ENCODE measurements at places on chromosomes 16 and 17. TPM values are rescaled to one million over a fixed set of nuclear protein-coding genes. Genes with fewer than 3 reads are reported as not detected.

- no peak overlapping the region for H3K27ac ChIP-seq
- H3K36me3 ChIP-seq = peaks cover 5% of the 10 kb centered on the region
- H3K27me3 ChIP-seq = no peaks in the 10 kb centered on the region
- DNase-seq = no peak
These were observed 387.4 kb downstream of the CPPED1 start for GRCh38 chr16:12416136-12416787.

DNA sequence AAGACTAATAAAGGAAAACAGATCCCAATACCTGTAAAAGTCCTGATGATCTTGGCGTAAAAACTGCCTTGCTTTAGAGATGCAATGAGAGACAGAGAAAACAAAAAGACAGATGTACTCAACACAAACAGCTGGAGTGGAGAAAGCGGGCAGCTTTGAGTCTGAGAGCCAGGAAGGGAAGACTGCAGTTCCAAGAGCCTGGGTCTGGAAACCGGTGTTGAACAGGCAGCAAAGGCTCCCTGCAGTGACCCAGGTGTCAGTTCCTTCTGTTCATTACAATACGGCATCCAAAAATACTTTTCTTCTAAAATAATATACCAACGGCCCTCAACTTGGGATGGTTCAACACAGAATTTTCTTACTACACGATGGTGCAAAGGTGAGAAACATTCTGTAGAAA is 29.6 kb downstream of the VPS53 start:
- DNase-seq = no peak
- H3K36me3 ChIP-seq = peaks cover 12% of the 10 kb centered on the region
- no peaks in the 10 kb centered on the region for H3K27me3 ChIP-seq
- H3K27ac ChIP-seq = no peak overlapping the region
- no peak overlapping the region for H3K4me3 ChIP-seq

YPEL3 gene
- 154 TPM for total RNA-seq

- DNase-seq = no peak
- H3K36me3 ChIP-seq = no peaks in the 10 kb centered on the region
- H3K4me1 ChIP-seq = no peaks in the 10 kb centered on the region
- peaks cover 2% of the 10 kb centered on the region for H3K27me3 ChIP-seq
- H3K4me3 ChIP-seq = no peak overlapping the region
These were observed 28.8 kb downstream of the CACNA1H start for GRCh38 chr16:1181404-1182315.

OMG gene
- total RNA-seq = 0.44 TPM

TRIM65 gene
- 9.9 TPM for total RNA-seq

DNA sequence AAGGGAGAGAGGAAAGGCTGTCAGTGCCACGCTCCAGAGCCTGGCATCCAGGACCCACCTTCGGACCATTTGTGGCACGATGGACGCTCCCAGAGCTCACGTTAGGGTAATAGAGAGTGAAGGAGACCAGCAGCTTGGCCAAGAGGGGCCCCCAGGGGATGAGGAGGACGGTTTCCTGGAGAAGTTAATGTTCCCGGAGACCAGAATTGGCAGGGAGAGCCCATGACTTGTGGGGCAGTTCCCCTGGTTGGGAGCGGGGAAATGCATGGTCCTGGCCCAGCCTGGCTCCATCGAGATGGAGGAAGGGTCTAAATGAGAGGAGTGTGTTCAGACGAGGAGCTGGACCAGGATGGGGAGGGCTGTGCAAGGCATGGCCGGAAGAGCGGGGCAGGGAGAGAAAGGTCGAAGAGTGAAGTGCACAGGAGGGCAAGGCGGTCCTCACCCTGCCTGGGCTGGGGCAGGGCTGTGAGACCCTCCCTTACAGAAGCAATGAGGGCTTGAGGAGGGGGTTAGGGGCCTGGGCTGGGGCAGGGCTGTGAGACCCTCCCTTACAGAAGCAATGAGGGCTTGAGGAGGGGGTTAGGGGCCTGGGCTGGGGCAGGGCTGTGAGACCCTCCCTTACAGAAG is 2.9 kb upstream of the HIC1 start:
- no peak for DNase-seq
- H3K4me1 ChIP-seq = peaks cover 63% of the 10 kb centered on the region
- peaks cover 11% of the 10 kb centered on the region for H3K27me3 ChIP-seq
- H3K27ac ChIP-seq = no peak overlapping the region

DNA sequence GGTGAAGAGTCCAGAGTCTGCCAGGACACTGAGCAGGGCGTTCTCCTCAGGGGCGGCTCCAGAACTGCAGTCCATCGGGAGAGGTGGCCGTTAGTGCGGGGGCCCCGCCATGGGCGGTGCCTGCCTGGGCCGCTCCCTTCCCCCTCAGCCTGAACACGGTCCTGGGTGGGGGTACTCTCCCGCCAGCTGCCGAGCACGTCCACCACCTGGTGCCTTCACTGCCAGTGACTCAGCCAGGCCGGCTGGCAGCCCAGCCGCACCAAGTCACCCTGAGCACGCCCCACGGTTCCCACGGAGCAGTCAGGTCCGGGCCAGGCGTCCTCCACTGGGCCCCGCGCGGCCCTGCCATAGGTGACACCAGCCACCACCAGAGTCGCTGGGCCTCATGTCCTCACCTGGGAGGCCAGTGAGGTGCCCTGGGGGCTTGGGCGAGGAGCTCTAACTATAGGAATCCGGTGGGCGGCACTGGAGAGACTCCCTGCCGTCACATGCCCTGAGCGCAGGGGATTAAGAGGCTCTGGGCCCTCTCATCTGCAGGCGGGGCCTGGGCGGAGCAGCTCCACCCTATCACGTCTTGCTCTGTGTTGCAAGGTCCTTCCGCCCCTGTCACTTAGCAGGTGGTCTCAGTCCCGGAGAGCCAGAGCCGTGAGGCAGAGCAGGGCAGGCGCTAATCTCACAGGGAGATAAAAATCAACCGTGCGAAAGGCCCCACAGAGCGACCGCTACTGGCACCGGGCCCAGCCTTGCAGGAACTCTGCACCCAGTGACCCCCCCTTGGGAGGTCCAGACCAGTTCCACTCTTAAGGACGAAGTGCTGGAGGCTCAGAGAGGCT is 14.3 kb downstream of the PIEZO1 start:
- H3K4me1 ChIP-seq = peaks cover 91% of the 10 kb centered on the region
- no peak overlapping the region for H3K27ac ChIP-seq
- H3K27me3 ChIP-seq = no peaks in the 10 kb centered on the region
- H3K4me3 ChIP-seq = no peak overlapping the region
- peaks cover 22% of the 10 kb centered on the region for H3K36me3 ChIP-seq

DNA sequence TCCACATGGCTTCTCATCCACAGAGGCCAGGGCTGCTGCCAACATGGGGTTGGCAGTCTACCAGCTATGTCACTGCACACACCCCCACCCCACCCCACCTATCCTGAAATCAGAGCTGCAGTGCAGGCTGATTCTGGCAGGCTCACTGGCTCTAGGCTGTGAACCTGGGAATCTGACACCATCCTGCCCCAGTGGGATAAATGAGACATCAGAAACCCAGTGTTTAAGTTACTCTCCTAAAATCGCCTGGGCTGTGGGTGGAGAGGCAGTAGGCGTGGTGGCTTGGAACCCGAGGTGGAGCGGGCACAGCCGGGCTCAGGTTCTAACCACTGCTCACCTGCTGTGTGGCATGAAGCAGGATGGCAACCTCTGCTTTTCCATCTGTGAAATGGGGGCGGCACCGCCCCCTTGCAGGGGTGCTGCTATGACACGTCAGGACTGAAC is 5.6 kb downstream of the SLC38A8 start:
- H3K27me3 ChIP-seq = no peaks in the 10 kb centered on the region
- no peaks in the 10 kb centered on the region for H3K4me1 ChIP-seq
- H3K27ac ChIP-seq = no peak overlapping the region

TBC1D3I gene
- 0.36 TPM for total RNA-seq

SLFN13 gene
- 9.7 TPM for total RNA-seq

DNA sequence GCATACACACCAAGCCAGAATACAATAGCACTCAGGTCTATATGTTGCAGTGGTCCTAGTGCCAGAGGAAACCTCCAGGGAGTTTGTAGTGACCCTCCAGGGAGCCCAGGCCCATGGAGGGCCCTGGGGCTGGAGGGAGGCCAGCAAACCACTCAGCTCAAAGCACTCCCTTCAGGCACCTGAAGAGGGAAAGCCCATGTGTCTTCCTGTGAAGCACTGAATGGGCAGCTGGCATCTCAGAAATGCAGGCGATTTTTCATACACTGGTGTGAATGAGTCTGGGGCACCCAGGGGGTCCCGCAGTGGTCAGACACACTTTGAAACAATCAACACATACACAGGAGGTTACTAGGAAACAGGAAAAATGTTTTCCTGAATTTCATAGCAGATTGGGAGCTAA is 12.8 kb downstream of the TBC1D26 start:
- no peaks in the 10 kb centered on the region for H3K4me1 ChIP-seq
- no peak overlapping the region for H3K27ac ChIP-seq
- H3K36me3 ChIP-seq = no peaks in the 10 kb centered on the region
- H3K27me3 ChIP-seq = peaks cover 5% of the 10 kb centered on the region
- H3K4me3 ChIP-seq = no peak overlapping the region
- no peak for DNase-seq

- no peaks in the 10 kb centered on the region for H3K27me3 ChIP-seq
- DNase-seq = no peak
- peaks cover 52% of the 10 kb centered on the region for H3K4me1 ChIP-seq
- H3K27ac ChIP-seq = peak overlapping the region; percentile 64
- no peak overlapping the region for H3K4me3 ChIP-seq
- H3K36me3 ChIP-seq = peaks cover 75% of the 10 kb centered on the region
These were observed 6.1 kb downstream of the PRR29 start for GRCh38 chr17:64004218-64004770.

TBX6 gene
- 0.47 TPM for total RNA-seq

- H3K27me3 ChIP-seq = no peaks in the 10 kb centered on the region
- no peak for DNase-seq
- no peak overlapping the region for H3K4me3 ChIP-seq
These were observed 18.3 kb downstream of the CDC42EP4 start for GRCh38 chr17:73293480-73293911.

DNA sequence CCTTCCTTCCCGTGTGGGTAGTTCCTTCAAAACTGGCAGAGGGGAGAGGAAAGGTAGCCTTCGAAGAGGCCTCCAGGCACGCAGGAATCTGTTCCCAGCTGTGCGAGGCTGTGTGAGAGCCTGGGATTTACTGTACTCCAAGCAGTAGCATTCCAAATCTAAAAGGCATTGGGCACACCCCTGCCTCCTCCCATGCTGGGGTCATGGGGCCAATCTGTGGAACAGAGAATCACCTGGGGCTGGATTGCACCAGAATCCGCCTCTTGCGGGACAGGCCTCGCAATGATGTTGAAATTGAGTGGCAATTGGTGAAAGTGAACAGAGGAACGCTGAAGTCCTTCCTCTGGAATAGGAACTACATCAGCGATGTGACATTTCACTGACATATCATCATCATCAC is 72.5 kb upstream of the IRX3 start:
- H3K27ac ChIP-seq = no peak overlapping the region
- peaks cover 6% of the 10 kb centered on the region for H3K27me3 ChIP-seq
- no peaks in the 10 kb centered on the region for H3K36me3 ChIP-seq

ADAD2 gene
- 0.59 TPM for total RNA-seq

DNA sequence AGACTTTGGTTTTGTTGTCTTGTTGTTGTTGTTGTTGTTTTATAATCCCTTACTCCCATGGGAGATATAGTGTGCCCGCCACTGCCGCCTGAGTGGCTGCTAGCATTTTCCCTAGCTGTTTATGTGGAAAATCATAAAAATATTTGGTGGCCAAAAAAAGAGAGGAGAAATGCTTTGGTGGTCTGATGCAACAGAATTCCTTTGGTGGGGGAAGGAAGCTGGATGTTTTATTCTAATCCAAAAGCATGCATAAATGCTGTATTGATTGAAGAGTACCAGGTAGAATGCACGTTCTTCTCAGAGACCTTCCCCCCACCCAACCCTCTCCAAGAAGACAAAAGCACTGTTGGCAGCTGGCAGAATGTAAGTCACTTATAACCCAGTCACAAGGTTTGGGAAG is 93.2 kb downstream of the C17orf67 start:
- DNase-seq = no peak
- no peaks in the 10 kb centered on the region for H3K27me3 ChIP-seq
- H3K36me3 ChIP-seq = no peaks in the 10 kb centered on the region
- H3K4me3 ChIP-seq = no peak overlapping the region
- H3K27ac ChIP-seq = no peak overlapping the region

ST6GALNAC1 gene
- 1.8 TPM for total RNA-seq

DNA sequence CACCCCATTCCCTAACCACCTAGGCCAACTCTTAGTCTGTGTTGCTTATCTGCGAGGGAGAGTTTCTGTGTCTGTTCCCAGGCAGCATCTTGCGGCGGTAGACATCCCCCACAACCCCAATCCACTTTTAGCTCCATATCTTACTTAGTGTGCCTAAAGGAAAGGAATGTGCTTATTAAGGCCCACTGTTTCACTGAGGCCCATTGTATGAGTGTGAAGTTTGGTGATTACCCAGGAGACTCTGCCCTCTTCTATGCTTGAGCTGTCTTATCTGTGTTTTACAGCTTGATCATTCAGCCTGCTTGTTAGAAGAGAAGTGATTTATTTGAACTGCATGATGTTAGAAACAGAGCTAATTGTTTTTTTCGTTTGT is 10.3 kb upstream of the MLYCD start:
- H3K36me3 ChIP-seq = no peaks in the 10 kb centered on the region
- DNase-seq = no peak
- no peaks in the 10 kb centered on the region for H3K4me1 ChIP-seq
- H3K27me3 ChIP-seq = no peaks in the 10 kb centered on the region
- H3K27ac ChIP-seq = no peak overlapping the region
- no peak overlapping the region for H3K4me3 ChIP-seq

- H3K36me3 ChIP-seq = peaks cover 74% of the 10 kb centered on the region
- no peaks in the 10 kb centered on the region for H3K4me1 ChIP-seq
- no peak overlapping the region for H3K4me3 ChIP-seq
- H3K27ac ChIP-seq = no peak overlapping the region
- DNase-seq = no peak
These were observed 19.1 kb upstream of the ARL2BP start for GRCh38 chr16:57225978-57226377.

DNA sequence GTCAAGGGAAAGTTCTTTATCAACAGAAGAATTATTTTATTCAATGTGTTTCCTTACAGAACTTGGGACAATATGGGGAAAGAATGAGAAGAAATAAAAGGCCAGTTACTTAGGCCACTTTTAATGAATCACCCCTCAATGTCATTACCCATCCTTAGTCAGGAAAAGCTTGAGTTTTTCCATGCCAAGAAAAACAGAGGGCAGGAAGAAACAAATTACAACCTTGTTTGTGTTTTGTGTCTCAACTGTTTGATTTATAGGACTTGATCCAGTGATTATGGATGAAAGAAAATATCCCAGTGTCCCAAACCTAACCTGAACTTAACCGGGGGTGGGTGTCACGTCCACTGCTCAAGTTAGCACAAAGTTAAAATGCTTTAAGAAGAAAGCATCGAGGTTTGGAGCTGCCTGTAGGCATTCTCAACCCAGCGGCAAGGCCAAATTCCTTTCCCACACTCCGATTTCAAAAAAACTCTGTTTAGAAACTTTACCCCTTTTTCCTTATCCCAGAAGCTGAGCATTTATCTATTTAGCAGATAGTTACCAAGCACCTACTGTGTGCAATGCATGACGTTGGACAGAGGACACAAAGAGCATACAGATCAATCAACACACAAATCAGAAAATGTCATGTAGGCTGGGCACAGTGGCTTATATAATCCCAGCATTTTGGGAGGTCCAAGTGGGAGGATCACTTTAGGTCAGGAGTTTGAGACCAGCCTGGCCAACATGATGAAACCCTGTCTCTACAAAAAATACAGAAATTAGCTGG is 14.0 kb upstream of the CYB5B start:
- no peak overlapping the region for H3K27ac ChIP-seq
- H3K36me3 ChIP-seq = no peaks in the 10 kb centered on the region
- H3K4me3 ChIP-seq = no peak overlapping the region
- DNase-seq = no peak

MYH1 gene
- not detected for total RNA-seq

- no peak overlapping the region for H3K4me3 ChIP-seq
- peaks cover 5% of the 10 kb centered on the region for H3K27me3 ChIP-seq
- H3K4me1 ChIP-seq = no peaks in the 10 kb centered on the region
These were observed 117.0 kb downstream of the RGS9 start for GRCh38 chr17:65254166-65254565.

TMEM114 gene
- total RNA-seq = not detected
